ENCODE measurements at places on chromosomes 5 and 9. TPM values are rescaled to one million over a fixed set of nuclear protein-coding genes. Genes with fewer than 3 reads are reported as not detected.

The C8G gene
- total RNA-seq, result 24.9 TPM

The ZNF454 gene
- 1.4 TPM for total RNA-seq

The TLE1 gene
- total RNA-seq, result 35.0 TPM

The SLC46A2 gene
- not detected for total RNA-seq

The FOXD4L5 gene
- not detected for total RNA-seq

The IRX2 gene
- not detected for total RNA-seq

The CDKN2A gene
- total RNA-seq, result 12.9 TPM

- no peaks in the 10 kb centered on the region for H3K4me1 ChIP-seq
- no peaks in the 10 kb centered on the region for H3K27me3 ChIP-seq
- H3K27ac ChIP-seq, result no peak overlapping the region
- H3K4me3 ChIP-seq, result no peak overlapping the region
- no peaks in the 10 kb centered on the region for H3K36me3 ChIP-seq
- DNase-seq, result no peak
These were observed 159.7 kb downstream of the PBX3 start for GRCh38 chr9:125906893-125907292.

GRCh38 chr9:127693143-127693542 is 13.6 kb upstream of the CFAP157 start:
- no peak overlapping the region for H3K4me3 ChIP-seq
- no peaks in the 10 kb centered on the region for H3K27me3 ChIP-seq
- H3K36me3 ChIP-seq, result no peaks in the 10 kb centered on the region
- no peak for DNase-seq

DNA sequence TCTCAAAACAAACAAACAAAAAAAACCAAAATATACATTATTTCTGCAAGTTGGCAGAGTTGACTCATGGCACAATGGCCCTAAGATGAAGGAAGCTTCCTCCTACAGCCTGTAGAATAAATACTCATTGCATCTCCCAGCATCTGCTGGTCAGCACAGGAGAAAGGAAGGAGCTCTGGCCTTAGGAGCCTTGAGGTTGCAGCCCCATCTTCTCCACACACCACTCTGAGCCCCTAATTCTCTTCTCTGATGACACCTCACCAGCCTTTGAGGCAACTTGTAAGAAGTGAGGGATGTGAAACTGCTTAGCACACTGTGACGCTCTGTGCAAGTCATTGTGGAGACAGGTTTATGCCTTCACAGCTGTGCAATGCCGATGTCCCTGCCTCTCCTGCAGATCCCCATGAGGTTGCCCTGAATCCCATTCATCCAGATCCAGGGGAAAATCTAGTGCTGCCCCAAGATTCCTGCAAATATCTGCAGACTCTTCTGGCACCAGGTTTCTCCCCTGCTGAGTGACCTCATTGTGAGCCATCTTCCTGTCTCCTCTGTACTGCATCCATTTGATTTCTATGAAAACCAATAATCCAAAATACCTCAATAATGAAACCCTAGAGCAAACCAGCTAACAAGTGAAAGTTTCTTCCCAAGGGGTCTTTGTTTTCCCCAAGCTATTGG is 65.3 kb upstream of the TGFBR1 start:
- no peak for DNase-seq
- no peak overlapping the region for H3K4me3 ChIP-seq
- H3K27me3 ChIP-seq, result no peaks in the 10 kb centered on the region
- no peaks in the 10 kb centered on the region for H3K4me1 ChIP-seq
- H3K36me3 ChIP-seq, result no peaks in the 10 kb centered on the region

DNA sequence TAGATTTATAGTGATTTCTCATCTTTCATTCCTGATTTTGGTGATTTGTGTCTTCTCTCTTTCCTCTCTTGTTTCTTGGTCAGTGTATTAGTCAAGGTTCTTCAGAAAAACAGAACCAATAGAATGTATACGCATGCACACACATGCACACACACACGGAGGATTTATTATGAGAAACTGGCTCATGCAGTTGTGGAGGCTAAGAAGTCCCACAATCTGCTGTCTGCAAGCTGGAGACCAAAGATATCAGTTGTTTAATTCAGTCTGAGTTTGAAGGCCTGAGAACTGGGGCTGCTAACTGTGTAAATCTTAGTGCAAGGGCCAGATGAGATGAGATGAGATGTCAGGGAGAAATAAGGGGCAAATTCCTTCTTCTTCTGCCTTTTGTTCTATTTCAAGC is 5.7 kb upstream of the RPS23 start:
- no peaks in the 10 kb centered on the region for H3K4me1 ChIP-seq
- no peak for DNase-seq
- no peaks in the 10 kb centered on the region for H3K36me3 ChIP-seq
- no peak overlapping the region for H3K27ac ChIP-seq

GRCh38 chr5:150301170-150301505 is 1.6 kb downstream of the ARSI start:
- no peak overlapping the region for H3K4me3 ChIP-seq
- H3K27me3 ChIP-seq, result no peaks in the 10 kb centered on the region
- no peak overlapping the region for H3K27ac ChIP-seq
- DNase-seq, result no peak
- H3K4me1 ChIP-seq, result peaks cover 6% of the 10 kb centered on the region

DNA sequence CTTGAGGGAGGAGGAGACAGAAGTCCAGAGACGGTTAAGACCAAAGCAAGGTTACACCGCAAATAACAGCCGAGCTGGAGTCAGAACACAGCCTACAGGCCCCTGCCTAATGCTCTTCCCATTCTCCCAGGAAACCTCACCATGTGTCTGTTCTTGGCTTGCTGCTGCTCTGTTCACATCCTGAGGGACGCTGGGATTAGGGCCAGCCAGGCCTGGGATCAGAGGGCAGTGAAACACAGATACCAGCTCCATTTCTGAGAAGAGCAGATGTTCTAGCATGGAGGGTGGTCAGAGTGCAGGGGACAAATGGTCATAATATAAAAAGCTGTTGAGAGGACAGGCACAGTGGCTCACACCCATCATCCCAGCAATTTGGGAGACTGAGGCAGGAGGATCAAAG is 124.8 kb upstream of the LARP1 start:
- no peaks in the 10 kb centered on the region for H3K27me3 ChIP-seq
- no peak overlapping the region for H3K4me3 ChIP-seq
- no peak overlapping the region for H3K27ac ChIP-seq
- no peaks in the 10 kb centered on the region for H3K36me3 ChIP-seq
- no peak for DNase-seq
- no peaks in the 10 kb centered on the region for H3K4me1 ChIP-seq

DNA sequence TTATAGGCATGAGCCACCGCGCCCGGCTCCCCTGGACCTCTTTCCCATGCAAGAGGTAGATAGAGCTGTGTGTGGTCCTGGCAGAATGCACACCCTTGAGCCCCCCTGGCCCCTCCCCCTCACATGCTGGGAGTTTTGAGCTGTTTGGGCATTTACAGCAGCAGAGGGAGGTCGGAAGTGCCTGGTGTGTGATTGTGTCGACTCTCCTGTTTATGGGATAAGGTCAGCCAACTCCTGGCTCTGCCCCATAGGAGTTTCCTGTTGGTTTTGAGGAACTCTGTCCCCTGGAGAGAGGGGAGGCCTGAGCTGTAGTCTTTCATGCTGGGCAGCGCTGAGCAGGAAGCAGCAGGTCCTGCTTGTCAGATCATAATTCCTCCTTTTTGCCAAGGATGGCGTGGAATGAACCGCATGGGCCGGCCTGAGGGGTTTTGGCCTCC is 6.0 kb downstream of the LRRC8A start:
- peak overlapping the region; percentile 1 for H3K27ac ChIP-seq
- H3K36me3 ChIP-seq, result peaks cover 29% of the 10 kb centered on the region
- H3K27me3 ChIP-seq, result no peaks in the 10 kb centered on the region
- H3K4me1 ChIP-seq, result peaks cover 8% of the 10 kb centered on the region
- no peak for DNase-seq

GRCh38 chr9:81112627-81113452 is 576.5 kb downstream of the TLE1 start:
- H3K27ac ChIP-seq, result no peak overlapping the region
- H3K27me3 ChIP-seq, result no peaks in the 10 kb centered on the region
- H3K36me3 ChIP-seq, result no peaks in the 10 kb centered on the region
- no peaks in the 10 kb centered on the region for H3K4me1 ChIP-seq
- no peak for DNase-seq
- no peak overlapping the region for H3K4me3 ChIP-seq

- no peak overlapping the region for H3K4me3 ChIP-seq
- H3K36me3 ChIP-seq, result no peaks in the 10 kb centered on the region
- no peak overlapping the region for H3K27ac ChIP-seq
- no peak for DNase-seq
These were observed 236.5 kb upstream of the IL12B start for GRCh38 chr5:159566832-159567231.

DNA sequence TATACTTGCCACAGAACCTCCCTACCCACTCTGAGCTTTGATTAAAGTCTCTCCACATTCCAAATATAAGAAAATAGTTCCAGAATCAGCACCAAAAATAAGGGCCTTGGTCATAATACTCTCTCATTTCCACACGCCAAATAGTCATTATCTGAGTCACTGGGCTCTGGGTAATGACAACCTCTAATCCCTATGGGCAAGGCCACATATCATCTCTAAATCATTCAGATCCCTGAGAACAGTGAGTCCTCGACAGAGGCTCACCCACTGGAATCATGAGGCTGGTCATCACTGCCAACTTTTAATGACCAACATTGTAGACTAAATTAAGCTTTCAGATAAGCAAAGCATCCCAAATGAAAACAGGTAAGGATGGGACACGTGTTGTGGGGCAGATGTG is 28.1 kb downstream of the FAM114A2 start:
- no peak for DNase-seq
- peaks cover 23% of the 10 kb centered on the region for H3K36me3 ChIP-seq
- no peak overlapping the region for H3K27ac ChIP-seq
- H3K4me3 ChIP-seq, result no peak overlapping the region
- H3K27me3 ChIP-seq, result no peaks in the 10 kb centered on the region

DNA sequence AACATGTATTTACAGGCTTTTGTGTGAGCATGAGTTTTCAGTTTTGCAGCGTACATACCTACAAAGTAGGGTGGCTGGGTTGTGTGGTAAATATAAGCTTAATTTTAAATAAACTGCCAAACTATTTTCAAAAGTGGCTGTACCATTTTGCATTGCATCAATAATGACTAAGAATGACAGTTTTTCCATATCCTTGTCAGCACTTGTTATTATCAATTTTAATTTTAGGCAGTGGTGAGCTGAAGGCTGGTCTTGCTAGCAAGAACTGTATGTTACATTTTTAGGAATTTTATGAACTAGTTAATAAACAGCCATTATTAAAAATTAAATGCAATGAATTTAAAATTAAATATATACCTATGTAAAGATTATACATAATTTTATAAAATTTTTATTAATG is 6.6 kb downstream of the SNX2 start:
- H3K36me3 ChIP-seq, result no peaks in the 10 kb centered on the region
- no peaks in the 10 kb centered on the region for H3K4me1 ChIP-seq
- no peak for DNase-seq

GRCh38 chr5:68115584-68115983 is 100.0 kb upstream of the PIK3R1 start:
- H3K36me3 ChIP-seq, result no peaks in the 10 kb centered on the region
- H3K4me1 ChIP-seq, result no peaks in the 10 kb centered on the region
- no peaks in the 10 kb centered on the region for H3K27me3 ChIP-seq
- DNase-seq, result no peak
- H3K27ac ChIP-seq, result no peak overlapping the region

DNA sequence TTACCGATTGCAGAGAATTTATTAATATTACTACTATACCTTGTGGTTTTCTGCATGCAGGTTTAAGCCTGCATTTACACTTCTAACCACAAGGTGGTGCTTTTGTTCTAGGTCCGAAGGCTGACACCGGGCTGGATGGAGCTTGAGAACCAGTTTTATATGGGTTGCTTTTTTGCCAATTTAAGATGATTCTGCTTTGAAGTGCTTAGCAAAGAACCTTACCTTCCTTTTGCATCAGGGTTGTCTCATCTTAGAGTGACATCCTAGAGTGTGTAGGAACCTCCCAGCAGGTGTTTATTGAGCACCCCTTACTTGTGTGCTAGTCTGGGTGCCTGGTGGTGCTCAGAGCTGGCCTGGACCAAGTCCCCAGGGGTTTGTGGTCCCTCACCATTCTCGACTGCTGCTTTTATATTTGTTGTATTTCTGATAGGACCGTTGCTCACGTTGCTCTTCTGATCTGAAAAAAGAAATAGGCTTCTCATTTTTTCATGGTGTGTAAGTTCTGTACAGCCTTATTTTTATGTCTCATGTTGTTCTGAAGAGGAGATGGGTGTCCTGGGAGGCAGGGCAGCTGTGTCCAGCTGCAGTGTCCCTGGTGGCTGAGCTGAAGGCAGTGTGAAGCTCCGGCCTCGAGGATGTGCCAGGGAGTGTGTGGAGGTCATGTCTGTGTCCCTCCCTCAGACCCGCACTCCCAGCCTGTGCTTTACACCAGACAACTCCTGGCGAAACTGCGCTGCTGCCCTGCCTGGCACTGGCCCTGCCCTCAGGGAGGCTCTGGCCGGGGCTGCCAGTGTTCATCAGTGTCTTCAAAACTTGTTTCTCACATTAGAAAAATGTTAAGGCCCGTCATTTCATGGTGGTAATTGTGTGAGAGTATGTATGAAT is 54.3 kb downstream of the EHMT1 start:
- DNase-seq, result peak; percentile 53
- H3K36me3 ChIP-seq, result no peaks in the 10 kb centered on the region
- peaks cover 8% of the 10 kb centered on the region for H3K4me1 ChIP-seq
- no peaks in the 10 kb centered on the region for H3K27me3 ChIP-seq

DNA sequence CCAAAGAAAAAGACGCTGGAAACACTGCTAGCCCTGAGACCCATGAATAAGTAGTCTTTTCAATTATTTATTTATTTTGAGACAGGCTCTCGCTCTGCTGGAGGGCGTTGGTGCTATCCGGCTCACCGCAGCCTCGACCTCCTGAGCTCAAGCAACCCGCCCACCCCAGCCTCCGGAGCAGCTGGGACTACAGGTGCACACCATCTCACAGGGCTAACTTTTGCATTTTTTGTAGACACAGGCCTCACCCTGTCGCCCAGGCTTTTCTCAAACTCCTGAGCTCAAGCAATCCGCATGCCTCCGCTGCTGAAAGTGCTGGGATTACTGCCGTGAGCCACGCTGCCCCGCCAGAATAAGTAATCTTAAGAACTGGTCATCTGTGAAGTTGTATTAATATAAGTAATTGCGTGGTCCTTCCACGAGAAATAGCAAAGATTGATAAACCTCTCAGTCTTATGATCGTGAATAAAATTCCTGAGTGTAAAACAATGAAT is 1.6 kb downstream of the ANXA2R start:
- no peaks in the 10 kb centered on the region for H3K27me3 ChIP-seq
- peak overlapping the region; percentile 96 for H3K27ac ChIP-seq
- no peaks in the 10 kb centered on the region for H3K36me3 ChIP-seq
- peak overlapping the region; percentile 50 for H3K4me3 ChIP-seq

DNA sequence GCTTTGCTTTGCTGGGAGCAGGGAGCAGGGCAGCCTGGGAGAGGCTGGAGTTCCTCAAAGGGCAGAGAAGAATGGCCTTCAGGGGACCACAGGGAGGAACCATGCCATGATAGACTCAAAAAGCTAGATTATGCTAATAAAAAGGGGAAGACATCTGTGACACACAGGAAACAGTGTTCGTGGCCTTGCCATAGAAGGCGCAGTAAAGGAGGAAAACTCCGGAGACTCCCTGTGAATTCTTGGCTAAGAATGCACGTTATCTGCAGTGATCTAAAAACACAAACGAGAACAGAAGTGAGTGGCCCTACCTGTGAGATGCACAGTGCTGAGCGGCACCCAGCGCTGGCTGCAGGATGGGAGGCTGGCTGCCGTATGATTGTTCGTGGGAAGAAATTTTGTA is 15.9 kb upstream of the LTC4S start:
- no peaks in the 10 kb centered on the region for H3K27me3 ChIP-seq
- no peaks in the 10 kb centered on the region for H3K4me1 ChIP-seq
- H3K4me3 ChIP-seq, result no peak overlapping the region

Measured in Peyer's patch (tissue), 4 donors.